Endodermal cell (in vitro differentiated cells): ENCODE measurements at places on chromosomes 6 and 20.
A peak's percentile ranks its signal among the peaks of the same experiment; 100 is the strongest.

DNA sequence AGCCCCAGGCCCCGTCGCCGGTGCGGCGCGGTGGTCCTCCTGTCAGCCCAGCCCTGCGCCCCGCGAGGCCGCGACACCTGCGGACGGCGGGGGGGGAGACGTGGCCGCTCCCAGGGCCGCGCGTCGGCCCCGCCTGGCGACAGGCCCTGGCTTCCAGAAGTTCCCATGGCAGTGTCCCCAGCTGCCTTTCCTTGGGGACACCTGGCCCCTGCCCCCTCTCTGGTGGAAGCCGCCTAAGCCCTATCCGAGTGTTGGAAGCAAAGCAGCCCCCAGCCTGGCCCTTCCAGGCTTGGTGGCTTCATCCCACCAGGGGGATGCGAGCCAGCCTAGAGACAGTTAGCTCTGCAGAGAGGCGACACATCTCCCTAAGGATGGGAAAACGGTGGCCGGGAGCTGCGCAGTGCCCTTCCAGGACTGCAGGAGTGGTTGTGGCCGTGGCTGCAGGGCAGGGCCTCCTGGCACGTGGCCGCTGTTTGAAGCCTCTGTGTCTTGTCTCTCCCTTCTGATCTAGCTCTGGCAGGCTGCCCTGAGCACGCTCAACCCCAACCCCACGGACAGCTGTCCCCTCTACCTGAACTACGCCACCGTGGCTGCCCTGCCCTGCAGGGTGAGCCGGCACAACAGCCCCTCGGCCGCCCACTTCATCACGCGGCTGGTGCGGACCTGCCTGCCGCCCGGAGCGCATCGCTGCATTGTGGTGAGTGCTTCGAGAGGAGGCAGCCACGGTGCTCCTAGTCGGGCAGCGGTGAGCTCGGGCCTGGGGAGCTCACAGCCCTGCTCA lies 816 bp downstream of the NPEPL1 start:
- DNase-seq, result peak; percentile 74

- no peak for DNase-seq
Measured at GRCh38 chr20:25313593-25313992, 65.7 kb downstream of the PYGB start.

GRCh38 chr6:42138630-42139619 lies 3.5 kb downstream of the C6orf132 start:
- DNase-seq, result peak; percentile 73

GRCh38 chr6:169099411-169100202 lies 154.0 kb downstream of the THBS2 start:
- peak; percentile 67 for DNase-seq

- no peak for DNase-seq
Measured at GRCh38 chr6:149354009-149354408, 36.5 kb downstream of the TAB2 start.

DNA sequence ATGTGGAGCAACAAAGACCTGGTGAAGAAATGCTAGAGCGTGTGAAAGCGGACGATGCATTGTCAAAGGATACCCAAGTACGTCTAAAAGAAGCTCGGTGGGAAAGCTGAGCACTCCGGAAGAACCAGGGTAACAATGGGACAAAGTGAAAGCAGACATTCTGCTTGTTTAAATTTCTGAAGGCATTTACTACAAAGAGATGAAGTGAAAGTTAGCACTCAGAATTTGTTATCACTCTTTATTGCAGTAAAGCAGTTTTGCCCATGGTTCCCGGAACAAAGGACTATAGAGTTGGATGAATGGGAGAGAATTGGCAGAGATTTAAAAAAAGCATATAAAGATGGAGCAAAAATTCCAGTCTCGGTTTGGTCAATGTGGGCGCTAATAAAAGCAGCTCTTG lies 12.8 kb upstream of the IRAK1BP1 start:
- DNase-seq, result no peak

DNA sequence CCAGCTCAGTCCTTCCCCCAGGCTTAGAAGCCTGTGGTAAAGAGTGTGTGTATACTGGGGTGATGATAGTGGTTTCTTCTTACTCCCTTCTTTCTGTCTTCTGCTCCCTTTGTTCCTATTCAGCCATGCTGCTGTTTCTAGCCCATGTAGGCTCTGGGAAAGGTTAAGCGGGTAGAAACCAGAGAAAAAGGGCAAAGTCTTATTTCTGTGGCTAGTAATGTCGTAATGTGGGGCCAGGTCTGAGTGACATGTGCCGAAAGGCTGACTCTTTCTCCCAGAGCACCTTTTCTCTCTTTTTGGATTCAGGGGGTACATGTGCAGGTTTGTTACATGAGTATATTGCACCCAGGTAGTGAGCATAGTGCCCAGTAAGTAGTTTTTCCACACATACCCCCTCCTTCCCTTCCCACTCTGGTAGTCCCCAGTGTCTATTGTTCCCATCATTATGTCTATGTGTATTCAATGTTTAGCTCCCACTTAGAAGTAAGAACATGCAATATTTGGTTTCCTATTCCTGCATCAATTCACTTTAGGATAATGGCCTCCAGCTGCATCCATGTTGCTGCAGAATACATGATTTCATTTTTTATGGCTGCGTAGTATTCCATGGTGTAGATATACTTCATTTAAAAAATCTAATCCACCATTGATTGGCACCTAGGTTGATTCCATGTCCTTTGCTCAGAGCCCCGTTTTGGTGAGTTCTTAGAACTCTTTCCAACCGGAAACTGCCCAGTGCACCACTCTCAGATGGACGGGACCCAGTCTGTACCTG lies 74.3 kb downstream of the EFHC1 start:
- no peak for DNase-seq

DNA sequence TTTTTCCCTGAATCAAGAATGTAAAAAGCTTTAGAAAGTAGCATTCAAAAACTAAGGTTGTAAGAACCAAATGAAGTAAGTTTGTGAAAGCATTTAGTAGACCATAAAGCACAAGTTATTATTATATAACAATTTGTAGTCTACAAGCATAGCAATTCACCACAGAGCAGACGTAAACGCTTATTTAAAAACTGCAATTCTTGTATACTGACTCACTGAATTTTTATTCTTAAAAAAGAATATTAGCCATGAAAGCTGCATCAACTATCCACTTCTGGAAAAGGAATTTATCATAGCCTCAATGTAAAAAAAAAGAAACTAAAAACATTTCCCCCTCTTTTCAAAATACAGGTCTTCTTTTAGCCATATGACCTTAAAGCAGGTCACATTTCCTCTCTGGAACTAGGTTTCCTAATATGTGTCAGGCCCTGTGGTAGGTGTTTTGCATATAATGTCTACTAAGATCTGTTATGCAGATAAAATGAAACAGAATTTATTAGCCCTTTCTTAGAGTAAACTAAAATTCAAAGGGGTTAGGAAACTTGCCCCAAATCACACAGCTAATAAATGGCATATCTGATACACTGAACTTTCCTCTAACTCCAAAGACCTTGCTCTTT lies 2.1 kb downstream of the MAP3K7 start:
- DNase-seq, result no peak

DNA sequence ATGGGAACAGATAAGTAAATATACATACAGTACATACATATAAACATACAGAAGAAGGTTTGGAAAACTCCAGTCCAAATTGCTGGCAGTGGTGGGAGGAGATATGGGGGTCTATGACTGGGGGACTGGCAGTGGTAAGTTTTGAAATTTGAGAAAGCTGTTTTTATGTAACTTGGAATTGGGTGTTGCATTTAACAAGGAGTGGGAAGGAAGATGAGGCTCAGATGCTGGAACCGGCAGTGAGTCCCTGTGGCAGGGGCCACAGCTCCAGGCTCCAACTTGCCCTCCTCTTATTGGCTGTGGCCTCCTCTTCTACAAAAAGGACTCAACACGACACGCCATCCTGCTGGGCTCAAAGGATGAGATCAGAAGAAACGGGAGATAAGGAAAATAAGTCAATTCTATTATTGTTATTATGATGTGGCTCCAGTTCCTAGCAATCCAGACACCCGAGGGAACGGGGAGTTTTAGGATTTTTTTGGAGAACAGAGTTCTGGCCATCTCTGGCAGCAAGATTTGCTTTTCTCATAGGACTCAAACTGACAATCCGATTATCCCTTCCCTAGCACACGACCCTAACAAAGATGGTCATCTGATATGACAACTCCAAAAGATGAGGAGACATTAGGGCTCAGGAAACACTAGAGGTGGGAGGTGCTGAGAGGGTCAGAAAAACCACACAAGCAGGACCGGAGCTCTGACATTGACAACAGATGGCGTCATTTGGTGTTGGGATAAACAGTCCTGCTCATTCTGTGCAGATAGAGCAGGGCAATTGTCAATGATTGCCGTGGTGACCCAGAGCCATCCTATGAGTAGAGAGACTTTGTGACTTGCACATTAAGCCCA lies 6.0 kb upstream of the TGM2 start:
- no peak for DNase-seq

GRCh38 chr6:136613477-136613876 lies 63.3 kb upstream of the MAP7 start:
- DNase-seq, result no peak

- no peak for DNase-seq
Measured at GRCh38 chr6:6582131-6582530, 6.4 kb upstream of the LY86 start.

DNA sequence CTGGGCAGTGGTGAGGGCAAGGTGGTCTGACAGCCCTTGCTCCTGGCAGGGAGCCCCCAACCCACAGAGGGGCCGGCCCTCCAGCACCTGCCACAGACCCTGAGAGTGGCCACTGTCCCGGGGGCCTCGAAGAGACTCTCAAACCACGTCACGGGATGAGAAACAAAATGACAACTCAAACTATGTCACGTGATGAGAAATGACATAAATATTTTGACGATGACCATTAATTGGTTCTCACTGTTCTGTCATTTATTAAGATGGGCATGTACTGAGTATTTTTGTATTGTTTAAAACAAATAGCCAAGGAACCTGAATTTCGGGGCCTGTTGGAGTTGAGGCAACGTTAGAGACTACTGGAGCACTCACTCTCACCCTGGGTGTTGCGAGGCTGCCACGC lies 135.5 kb downstream of the WDR27 start:
- DNase-seq, result no peak

GRCh38 chr6:123117145-123117908 lies 121.3 kb downstream of the CLVS2 start:
- DNase-seq, result no peak

DNA sequence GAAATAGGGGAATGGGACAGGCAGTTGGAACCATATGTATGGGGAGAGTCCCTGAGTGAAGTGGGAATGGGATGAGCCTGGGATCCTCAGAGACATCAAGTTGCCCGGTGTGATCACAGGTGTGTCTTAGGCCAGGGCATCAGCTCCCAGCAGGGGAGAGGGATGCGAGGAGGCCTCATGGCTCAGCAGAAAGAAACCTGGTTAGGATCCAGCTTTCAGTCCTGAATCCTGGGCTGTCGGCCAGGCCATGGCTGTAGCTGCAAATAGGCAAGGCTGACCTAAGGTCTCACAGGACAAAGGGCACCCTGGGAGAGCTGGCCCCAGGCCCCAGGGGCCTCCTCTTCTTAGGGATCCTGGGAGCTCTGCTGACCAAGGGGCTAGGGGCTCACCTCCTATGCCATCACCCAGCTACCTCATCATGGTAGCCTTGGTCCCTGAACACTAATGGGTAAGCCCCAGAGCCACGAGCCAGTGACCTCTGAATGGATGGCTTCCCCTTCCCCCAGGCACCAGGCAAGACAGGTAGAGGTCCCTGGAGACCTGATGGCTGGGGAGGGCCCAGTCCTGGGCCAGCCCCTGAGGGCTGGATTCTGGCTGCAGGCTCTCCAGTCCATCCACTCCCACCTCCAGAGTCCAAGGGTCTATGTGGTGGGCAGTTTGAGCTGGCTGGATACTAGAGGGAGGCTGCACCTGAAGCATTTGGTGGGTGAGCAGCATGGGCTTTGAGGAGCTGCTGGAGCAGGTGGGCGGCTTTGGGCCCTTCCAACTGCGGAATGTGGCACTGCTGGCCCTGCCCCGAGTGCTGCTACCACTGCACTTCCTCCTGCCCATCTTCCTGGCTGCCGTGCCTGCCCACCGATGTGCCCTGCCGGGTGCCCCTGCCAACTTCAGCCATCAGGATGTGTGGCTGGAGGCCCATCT lies at the start of gene SLC22A7:
TSS of gene SLC22A7 (plus strand) at position 617 of the 921 bp plus-strand sequence. CDS start at position 716, 99 bp downstream.
- peak; percentile 39 for DNase-seq

- peak; percentile 94 for DNase-seq
Measured at GRCh38 chr20:21767739-21768223, 62.3 kb downstream of the PAX1 start.

- DNase-seq, result no peak
Measured at GRCh38 chr6:41781366-41781730, 766 bp downstream of the PRICKLE4 start.

GRCh38 chr20:3084986-3085360 lies 449 bp upstream of the AVP start:
- no peak for DNase-seq

GRCh38 chr20:4633780-4634179 lies 87.9 kb upstream of the PRND start:
- no peak for DNase-seq

GRCh38 chr6:71558974-71559373 lies 270.4 kb downstream of the OGFRL1 start:
- DNase-seq, result no peak

GRCh38 chr6:134229520-134229919 lies 88.4 kb downstream of the SGK1 start:
- DNase-seq, result no peak

- DNase-seq, result peak; percentile 45
Measured at GRCh38 chr6:21382821-21383449, 210.6 kb upstream of the SOX4 start.

DNA sequence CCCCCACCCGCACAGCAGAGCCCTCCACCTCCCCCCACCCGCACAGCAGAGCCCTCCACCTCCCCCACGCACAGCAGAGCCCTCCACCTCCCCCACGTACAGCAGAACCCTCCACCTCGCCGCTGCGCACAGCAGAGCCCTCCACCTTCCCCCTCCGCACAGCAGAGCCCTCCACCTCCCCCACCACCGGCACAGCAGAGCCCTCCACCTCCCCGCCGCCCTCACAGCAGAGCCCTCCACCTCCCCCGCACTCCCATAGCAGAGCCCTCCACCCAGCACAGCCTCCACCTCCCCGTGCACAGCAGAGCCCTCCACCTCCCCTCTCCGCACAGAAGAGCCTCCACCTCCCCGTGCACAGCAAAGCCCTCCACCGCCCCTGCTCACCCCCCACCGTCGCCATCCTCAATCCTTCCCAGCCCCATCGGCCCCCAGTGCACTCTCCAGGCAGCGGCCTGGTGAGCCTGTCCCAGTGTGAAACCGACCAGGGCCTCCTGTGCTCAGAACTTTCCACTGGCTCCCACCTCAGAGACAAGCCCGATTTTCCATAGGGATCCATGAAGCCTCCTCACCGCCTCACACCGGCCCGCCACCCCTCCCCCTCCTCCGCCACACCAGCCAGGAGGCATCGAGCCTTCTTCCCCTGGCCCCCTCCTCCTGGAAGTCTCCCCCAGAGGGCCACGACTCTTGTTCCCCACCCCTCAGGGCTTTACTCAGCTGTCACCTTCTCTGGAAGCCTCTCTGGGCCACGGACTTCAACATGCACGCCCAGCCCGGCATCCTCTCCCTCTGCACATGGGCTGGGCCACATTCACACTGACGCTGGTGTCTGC lies 347.1 kb downstream of the ZFAND3 start:
- no peak for DNase-seq

- no peak for DNase-seq
Measured at GRCh38 chr20:57802765-57803507, 93.1 kb upstream of the PMEPA1 start.

GRCh38 chr6:16832043-16832567 lies 70.8 kb upstream of the ATXN1 start:
- no peak for DNase-seq

- no peak for DNase-seq
Measured at GRCh38 chr6:138035070-138035469, 72.1 kb downstream of the PERP start.
